ENCODE measurements at places on chromosomes 7 and 10.
A peak's percentile ranks its signal among the peaks of the same experiment; 100 is the strongest.

DNA sequence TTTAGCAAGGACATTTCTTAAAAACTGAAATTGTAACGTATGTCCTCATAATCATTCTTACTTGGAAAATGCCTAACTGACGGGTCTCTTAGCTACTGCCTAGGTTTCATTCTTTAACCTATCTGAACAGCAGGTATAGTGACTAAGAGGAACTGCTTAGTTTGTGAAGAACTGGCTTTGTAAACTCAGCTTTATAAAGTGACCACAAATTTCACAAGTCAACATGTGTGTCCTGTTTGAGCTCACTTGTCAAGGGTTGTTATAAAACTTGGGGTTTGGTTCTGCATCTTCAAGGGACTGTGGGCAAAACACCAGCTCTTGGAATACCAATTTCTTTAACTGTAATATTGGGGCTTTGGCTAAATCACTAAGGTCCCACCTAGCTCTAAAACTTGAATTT lies 32.2 kb downstream of the MRPS33 start:
- H3K4me1 ChIP-seq = no peaks in the 10 kb centered on the region
- no peak for DNase-seq
- H3K36me3 ChIP-seq = no peaks in the 10 kb centered on the region
- H3K27me3 ChIP-seq = no peaks in the 10 kb centered on the region
- no peak overlapping the region for H3K27ac ChIP-seq

- no peak overlapping the region for H3K27ac ChIP-seq
- no peaks in the 10 kb centered on the region for H3K4me1 ChIP-seq
- H3K27me3 ChIP-seq = no peaks in the 10 kb centered on the region
Observed at GRCh38 chr10:89516149-89516832, 19.1 kb downstream of the SLC16A12 start.

DNA sequence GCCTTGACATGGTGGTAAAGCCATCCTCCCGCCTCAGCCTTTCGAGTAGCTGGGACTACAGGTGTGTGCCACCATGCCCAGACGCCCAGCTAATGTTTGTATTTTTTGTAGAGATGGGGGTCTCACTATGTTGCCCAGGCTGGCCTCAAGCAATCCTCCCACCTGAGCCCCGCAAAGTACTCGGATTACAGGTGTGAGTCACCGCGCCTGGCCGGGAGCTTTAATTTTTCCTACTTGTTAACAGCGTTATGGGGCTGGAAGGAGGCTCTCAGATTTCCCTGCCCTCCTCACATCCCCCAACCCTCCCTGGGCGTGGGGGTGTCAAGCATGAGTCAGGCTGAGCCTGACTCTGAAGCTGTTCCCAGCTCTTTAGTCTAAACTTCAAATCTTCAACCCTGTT lies 8.3 kb downstream of the ALKBH4 start:
- no peaks in the 10 kb centered on the region for H3K4me1 ChIP-seq
- no peak overlapping the region for H3K27ac ChIP-seq
- no peak overlapping the region for H3K4me3 ChIP-seq
- H3K27me3 ChIP-seq = no peaks in the 10 kb centered on the region
- DNase-seq = no peak
- H3K36me3 ChIP-seq = no peaks in the 10 kb centered on the region

DNA sequence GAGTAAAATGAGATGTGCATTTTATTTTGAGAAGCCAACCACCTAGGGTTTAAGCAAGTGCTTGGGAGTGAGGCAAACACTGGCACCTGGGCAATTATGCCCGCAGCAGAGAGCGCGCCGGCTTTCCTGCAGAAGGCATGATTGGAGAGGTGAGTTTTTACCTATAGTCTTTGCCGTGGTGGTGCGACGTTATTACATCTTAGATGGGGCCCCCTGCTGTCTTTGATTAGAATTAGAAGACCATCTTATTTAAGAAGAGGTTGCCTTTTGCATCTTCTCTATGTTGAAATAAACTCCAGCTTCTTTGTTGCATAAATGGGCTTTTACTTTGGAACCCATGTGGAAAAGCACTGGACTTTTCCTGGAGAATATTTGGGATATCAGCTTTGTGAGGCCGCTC lies 409.5 kb downstream of the GLRX3 start:
- no peaks in the 10 kb centered on the region for H3K27me3 ChIP-seq
- DNase-seq = no peak
- H3K27ac ChIP-seq = no peak overlapping the region
- no peak overlapping the region for H3K4me3 ChIP-seq

- no peak overlapping the region for H3K4me3 ChIP-seq
- no peaks in the 10 kb centered on the region for H3K27me3 ChIP-seq
- DNase-seq = no peak
- no peak overlapping the region for H3K27ac ChIP-seq
- H3K36me3 ChIP-seq = no peaks in the 10 kb centered on the region
- no peaks in the 10 kb centered on the region for H3K4me1 ChIP-seq
Observed at GRCh38 chr10:32159264-32159663, 103.0 kb upstream of the KIF5B start.

- H3K27ac ChIP-seq = no peak overlapping the region
- H3K27me3 ChIP-seq = no peaks in the 10 kb centered on the region
- H3K36me3 ChIP-seq = no peaks in the 10 kb centered on the region
- H3K4me1 ChIP-seq = no peaks in the 10 kb centered on the region
- DNase-seq = no peak
- H3K4me3 ChIP-seq = no peak overlapping the region
Observed at GRCh38 chr7:74266191-74266963, 12.2 kb upstream of the RFC2 start.

- no peak overlapping the region for H3K27ac ChIP-seq
- no peaks in the 10 kb centered on the region for H3K4me1 ChIP-seq
- H3K36me3 ChIP-seq = no peaks in the 10 kb centered on the region
Observed at GRCh38 chr7:1601956-1602355, 32.1 kb upstream of the PSMG3 start.

DNA sequence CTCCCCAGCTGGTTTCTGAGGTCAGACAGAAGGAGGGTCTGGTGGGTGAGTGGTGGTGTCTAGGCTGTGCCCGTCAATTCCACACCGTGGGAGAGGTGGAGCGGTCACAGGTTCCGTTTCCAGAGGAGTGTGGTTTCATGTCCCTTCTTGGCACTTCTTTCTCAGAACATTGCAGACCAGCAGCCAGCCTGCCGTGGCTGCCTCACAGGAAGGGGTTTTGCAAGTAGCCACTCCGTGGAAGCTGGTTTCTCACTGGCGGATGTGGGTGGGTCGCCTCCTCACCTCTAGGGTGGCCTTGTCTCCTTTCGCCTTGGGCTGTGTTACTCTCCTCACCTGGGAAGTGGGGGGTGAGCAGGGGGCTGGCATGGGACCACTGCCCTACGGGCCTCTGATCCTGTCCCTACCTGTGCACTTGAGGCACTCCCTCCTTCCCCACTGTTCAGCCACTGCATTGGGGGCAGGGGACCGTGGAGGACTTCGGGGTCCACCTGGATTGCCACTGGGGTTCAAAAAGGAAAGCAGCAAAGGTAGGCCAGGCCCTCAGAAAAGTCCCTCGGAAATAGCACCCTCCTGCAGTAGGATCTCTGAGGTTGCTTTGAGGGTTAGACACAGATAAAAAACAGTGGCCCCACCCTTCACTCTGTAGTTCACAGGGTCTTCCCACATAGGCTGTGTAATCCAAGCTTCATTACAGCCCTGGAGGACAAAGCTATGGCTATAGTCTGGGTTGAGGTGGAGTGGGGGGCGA lies 33.9 kb downstream of the TSPAN14 start:
- H3K4me3 ChIP-seq = peak overlapping the region; percentile 49
- peak; percentile 51 for DNase-seq
- H3K4me1 ChIP-seq = peaks cover 93% of the 10 kb centered on the region
- peak overlapping the region; percentile 74 for H3K27ac ChIP-seq

- H3K27ac ChIP-seq = no peak overlapping the region
- H3K27me3 ChIP-seq = no peaks in the 10 kb centered on the region
- H3K4me1 ChIP-seq = no peaks in the 10 kb centered on the region
- DNase-seq = no peak
Observed at GRCh38 chr10:131703941-131704340, 196.9 kb upstream of the PPP2R2D start.

- DNase-seq = peak; percentile 6
- H3K27me3 ChIP-seq = no peaks in the 10 kb centered on the region
- H3K4me1 ChIP-seq = no peaks in the 10 kb centered on the region
- peak overlapping the region; percentile 61 for H3K27ac ChIP-seq
Observed at GRCh38 chr7:55887821-55888247, 578 bp downstream of the ZNF713 start.

Data from naive thymus-derived CD4-positive, alpha-beta T cell (primary cell).